ENCODE measurements at places on chromosomes 16 and 17.
A peak's percentile ranks its signal among the peaks of the same experiment; 100 is the strongest.

DNA sequence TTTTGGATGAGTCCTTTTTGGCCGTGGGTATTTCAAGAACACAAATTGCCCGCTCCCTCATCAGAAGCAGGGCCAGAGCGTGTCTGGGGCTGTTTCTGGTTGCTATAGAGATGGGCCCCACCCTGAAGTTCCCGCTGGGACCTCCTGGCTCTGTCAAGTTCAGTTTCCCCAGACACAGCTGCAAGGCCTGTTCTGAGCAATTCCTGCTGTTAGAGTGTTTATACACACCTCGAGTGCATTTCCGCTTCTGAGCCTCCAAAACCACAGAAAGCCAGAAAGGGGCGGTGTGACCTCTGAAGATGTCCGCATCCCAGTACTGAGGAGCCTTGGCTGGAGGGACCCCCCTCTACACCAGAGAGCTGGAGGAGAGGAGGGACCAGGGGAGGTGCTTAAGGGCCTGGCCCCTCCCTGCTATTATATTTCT is 9.3 kb upstream of the WBP2 start:
- no peak for DNase-seq

- no peak for DNase-seq
Observed at GRCh38 chr16:17784073-17784472, 313.3 kb upstream of the XYLT1 start.

DNA sequence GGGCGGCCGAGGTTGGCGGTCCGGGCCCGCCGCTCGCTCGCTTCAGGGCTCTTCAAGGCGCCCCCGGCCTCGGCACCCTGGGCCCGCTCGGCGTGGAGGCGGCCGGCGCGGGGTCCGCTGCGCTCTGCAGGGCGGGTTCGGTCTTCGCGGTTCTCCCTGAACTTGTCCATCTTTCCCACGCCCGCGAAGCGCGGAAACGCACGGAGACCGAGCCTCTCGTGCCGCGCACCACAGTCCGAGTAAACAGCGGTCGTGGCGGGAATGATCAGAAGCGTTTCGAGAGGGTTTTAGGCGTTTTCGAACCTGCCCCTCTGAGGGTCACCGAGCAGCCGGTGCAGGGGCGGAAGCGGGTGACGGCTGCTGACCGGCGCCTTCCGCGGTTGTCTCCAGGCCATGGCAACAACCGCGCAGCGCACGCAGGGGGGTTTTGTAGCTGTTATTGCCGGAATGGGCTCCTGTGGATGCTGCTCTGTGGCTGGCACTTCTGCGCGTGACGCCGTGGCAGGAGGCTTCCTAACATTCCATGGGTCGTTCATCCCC is 414 bp downstream of the NARF start:
- DNase-seq = no peak

DNA sequence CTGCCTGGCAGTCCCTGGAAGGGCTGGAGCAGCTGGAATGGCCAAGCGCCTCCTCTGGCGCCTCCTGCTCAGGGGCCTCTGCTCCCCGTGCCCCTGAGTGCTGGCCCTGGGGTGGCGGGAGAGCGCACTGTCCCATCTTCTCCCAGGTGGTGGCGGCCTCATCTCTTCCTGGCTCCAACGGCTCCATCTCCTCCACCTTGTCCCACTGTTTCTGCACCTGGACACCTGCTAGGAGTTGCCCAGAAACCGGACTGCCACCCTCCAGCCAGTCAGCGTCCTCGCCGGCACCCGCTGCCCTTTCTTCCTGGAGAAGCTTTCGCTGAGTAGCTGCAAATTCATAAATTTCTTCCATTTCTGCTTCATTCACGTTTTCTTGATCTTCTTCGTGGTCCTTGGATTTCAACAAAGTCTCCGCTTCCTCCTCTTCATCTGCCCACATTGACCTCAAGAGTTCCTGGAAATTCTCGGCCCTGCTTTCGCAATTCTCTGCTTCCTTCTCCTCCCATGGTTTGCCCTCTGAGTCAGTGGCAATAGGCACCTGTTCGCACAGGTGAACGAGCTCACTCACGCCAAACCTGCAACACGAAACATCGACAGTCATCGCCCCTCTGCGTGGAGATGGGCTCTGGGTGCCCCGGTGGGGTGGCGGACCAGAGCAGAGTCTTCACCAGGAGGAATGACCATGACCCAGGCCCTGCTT is 13.7 kb upstream of the NLRC3 start:
- DNase-seq = no peak

DNA sequence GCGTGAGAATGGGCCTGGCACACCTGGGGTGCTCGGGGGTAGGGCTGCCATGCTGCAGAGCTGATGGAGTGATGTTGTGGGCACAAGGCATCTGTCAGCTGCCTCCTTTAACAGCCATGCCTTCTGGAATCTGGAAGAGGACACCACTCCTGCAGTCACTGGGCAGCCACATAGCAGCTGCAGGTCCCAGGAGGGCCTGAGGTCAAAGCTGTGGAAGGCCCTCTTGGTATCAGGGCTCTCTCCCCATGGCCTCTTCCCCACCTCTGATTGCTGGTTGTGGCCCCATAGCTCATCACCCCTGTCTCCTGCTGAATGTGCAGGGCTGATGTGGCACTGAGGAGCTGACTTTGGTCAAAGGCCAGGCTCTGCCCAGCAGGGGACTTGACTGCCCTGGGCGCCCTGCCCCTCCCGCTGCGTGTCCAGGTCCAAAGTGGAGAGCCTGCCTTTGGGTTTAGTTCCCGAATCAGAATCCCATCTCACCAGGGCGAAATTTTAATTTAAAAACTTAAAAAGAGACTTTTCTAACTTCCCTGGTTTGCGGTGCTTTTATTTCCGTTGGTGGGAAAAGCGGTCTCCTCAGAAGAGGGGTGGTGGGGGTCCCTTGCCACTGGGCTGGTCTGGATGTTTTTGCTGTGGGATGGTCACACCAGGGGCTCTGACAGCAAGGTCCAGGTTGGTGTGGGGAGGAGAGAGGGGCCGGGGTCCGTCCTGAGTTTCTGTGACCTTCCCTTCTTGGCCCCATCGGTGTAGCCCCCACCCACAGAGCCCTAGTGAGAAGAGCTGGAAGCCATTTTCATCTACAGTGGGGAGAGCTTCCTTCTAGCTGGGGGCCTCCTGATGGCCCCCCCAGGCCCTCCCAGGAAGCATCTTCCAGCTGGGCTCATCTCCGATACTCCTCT is 5.9 kb downstream of the UBALD2 start:
- DNase-seq = no peak

DNA sequence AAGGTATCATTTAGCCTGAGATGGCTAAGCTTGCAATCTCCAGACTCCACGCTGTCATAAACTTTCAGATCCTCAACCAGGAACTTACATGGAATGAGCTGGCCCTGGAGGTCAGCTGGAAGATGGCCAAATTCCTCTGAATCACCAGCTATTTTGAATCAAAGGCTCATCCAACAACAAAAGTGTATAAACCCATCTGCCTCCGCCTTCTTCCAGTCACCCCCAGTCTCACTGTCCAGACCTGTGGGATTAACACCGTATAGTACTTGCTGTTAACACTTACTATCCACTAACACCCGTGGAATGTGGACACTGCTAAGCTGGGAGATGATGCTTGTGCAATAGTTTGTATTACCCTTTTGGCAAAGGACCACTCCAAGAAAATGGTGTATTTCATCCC is 1.9 kb upstream of the LCMT1 start:
- DNase-seq = peak; percentile 23

DNA sequence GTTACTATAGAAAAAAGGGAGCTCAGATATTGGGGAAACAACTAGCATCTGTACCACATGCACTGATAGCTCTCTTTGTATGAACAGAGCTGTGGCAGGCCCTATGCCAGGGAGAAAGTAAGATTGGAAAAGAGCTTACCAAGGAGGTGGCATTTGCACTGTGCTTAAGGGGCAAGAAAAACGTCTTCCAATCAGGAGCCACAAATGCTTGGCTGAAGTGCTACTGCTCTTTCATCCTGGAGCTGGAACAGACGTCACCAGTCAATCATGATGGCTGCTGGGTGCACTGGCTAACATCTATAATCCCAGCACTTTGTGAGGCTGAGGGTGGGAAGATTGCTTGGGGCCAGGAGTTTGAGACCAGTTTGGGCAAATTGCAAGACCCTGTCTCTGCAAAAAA is 218.5 kb downstream of the SEC14L1 start:
- DNase-seq = no peak

DNA sequence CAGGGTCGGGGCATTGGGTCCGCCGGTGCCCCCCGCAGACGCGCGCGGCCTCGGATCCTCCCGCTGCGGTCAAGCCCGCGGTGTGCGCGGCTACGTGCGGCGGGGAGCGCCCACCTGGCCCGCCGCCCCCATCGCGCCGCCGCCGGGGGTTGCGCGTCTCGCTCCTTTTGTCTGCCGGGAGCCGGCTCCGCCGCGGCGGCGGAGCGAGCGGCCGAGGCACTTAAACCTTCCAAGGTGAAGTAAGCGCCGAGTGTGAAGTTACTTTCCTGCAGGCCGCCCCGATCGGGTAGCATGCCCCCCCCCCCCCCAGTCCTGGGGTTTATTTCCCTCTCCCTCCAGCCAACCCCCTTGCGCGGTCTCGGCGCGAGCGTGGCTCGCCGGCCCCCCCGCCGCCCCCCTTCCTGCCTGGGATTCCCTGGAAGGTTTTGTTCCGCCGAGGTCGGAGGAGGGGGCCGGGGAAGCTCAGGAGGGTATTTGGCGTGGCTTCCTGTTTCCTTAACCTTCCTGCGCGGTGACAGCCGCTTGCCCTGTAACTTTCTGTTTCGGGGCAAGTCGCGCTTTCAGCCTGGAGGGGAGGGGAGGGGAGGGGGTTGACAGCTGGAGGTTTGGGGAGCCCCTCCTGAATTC is 56.6 kb upstream of the GSE1 start:
- DNase-seq = peak; percentile 75

DNA sequence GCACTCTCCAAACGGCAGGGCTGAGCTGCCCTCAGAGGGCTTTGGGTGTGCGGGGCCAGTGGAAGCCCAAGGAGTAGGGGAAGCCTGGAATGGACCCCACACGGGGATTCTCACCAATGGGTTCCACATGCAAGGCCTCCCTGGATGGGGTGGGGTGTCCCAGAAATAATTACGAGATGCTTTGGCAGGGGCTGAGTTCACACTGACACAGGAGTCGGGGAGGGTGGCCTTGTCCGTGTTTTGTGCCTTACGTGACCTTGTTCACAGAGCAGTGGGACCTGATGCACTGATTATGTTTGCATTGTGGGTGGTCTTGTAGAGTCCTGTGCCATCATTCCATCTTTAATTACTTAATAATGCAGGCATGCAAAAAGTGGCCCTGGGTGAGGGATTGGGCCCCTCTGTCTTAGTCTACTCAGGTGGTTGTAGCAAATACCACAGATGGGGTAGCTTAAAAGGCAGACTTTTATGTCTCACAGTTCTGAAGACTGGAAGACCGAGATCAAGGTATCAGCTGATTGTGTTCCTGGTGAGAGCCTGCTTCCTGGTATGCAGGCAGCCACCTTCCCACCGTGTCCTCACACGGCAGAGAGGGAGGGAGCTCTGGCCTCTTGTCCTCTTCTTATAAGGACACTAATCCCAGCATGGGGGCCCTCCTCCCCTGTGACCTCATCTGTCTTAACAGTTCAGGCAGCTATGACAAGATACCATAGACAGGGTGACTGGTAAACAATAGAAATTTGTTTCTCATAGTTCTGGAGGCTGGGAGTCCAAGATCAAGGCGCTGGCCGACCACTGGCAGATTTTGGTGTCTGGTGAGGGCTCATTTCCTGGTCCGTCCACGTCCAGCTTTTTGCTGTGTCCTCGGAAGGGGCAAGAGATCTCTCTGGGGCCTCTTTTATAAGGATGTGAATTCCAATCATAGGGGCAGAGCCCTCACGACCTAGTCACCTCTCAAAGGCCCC is 239.4 kb downstream of the IRF8 start:
- no peak for DNase-seq

DNA sequence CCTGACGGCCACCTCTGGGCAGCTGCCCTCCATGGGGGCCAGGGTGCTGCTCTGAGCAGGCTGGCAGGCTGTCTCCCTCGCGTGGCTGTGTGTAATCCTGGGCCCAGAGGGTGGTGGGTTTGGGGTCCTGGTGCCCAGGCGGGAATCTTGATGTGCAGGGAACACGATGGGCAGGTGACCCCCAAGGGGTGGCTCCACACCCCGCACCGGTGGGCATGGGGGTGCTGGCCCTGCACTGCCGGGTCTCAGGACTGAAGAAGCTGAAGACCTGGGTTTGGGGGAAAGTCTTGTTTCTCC is 8.6 kb downstream of the CHMP6 start:
- no peak for DNase-seq

DNA sequence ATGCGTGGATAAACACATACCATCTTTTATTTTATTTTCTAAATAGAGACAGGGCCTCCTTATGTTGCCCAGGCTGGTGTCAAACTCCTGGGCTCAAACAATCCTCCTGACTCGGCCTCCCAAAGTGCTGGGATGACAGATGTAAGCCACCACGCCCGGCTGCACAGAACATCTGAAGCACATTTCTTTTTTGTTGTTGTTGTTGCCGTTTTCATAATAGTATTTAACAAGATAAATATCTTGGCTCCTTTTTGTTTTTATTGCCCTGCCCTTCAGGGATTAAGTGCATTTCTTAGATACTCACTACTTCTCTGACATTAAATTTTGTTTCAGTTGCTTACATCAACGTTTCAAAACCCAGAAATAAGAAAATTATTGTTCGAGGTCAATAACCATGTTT is 37.4 kb downstream of the ANKRD11 start:
- no peak for DNase-seq

DNA sequence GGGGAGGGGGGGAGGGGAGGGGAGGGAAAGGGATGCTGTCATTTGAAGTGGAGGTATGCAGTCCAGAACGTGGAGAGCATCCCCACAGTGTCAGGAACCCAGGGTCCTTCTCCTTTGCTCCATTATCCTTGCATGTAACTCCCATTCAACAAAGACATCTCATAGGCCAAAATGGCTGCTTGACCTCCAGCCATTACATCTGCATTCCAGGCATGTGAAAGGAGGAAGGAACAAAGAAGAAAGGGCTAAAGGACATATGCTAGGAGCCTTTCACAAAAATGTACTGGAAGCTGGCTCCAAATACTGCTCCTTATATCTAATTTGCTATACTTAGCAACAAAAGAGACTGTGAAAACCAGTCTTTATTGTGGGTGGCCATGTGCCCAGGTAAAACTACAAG is 87.0 kb upstream of the CRHR1 start:
- DNase-seq = no peak

DNA sequence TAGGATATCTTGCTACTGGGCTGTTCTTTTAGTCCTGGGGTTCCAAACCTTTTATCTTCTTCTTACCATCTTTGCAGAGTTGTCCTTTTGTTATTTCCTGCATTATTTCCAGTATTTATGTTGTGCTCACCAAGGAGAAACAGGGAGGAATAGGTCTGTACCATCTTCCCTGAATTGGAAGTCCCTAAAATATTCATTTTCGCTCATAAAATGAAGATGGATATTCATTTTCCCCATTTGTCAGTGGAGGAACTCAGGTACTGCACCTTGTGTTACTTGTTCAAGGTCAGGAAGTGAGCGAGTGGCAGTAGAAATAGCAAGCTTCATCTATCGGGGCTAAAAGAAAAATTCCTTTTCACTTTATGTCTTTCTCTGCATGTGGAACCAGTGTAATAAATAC is 989.7 kb downstream of the CDH11 start:
- no peak for DNase-seq

GRCh38 chr17:21200590-21201297 is 13.2 kb downstream of the TMEM11 start:
- DNase-seq = no peak

GRCh38 chr16:27994686-27995085 is 68.8 kb downstream of the GSG1L start:
- no peak for DNase-seq
